ENCODE measurements at places on chromosomes 4 and X.

GRCh38 chr4:96983830-96984229 lies 1143.9 kb downstream of the PDHA2 start:
- DNase-seq, result no peak

GRCh38 chr4:80897537-80898303 lies 132.8 kb upstream of the BMP3 start:
- no peak for DNase-seq

GRCh38 chr4:129233691-129234090 lies 137.7 kb downstream of the C4orf33 start:
- no peak for DNase-seq

DNA sequence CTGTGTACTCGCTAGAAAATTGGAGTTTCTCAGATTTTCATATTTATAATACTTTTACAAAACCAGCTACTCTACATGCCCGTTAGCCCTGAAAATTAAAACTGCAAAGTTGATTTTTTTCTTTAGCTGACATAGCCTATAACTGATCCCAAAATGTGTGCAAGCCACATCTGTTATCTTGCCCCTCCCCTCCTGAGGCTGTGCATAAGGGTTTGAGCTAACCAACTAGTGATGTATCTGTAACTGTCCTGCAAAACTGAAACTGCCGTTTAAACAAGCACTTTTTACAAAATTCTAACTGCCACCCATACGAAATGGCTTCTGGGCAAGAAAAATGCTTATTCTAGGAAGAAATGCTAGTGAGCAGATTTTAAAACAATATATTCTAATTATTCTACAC lies 59.1 kb downstream of the EDNRA start:
- DNase-seq, result no peak

DNA sequence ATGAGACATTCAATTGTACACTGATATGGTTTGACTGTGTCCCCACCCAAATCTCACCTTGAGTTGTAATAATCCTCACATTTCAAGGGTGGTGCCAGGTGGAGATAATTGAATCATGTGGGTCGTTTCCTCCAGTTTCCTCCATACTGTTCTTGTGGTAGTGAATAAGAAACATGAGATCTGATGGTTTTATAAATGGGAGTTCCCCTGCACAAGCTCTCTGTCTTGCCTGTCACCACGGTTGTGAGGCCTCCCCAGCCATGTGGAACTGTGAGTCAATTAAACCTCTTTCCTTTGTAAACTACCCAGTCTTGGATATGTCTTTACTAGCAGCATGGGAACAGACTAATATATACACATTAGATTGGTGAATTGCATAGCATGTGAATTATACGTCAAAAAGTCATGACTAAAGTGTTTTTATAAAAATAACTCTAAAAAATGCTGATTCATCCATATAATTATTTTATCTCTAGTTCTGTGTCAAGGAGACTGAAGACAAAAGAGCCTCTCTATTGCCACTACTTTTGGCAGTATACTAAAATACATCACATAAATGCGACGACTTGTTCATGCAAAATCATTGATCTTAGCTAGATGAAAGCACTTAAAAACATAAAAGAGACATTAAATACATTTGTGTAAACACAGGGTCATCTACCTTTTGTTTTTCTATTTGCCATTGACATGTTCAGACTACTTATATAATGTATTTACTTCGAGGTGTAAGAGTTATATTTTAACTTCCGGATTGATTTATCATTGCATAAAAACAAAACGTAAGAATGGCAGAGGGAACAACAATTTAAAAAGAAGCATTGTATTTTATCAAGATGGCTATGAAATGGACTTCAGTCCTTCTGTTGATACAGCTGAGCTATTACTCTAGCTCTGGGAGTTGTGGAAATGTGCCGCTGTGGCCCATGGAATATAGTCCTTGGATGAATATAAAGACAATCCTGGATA lies 50.1 kb downstream of the YTHDC1 start:
- DNase-seq, result no peak

GRCh38 chr4:107077192-107077591 lies 41.1 kb upstream of the DKK2 start:
- DNase-seq, result no peak

Data from fibroblast of upper back skin (primary cell).